Uterine smooth muscle cell (primary cell): ENCODE measurements at places on chromosomes 13 and 19. TPM values are rescaled to one million over a fixed set of nuclear protein-coding genes. Genes with fewer than 3 reads are reported as not detected.

Gene KHSRP
- total RNA-seq = 94.7 and 125 TPM in 2 replicates

Gene PEG3
- 1.9 and 3.9 TPM in 2 replicates for total RNA-seq

Gene ZNF91
- total RNA-seq = 11.3 and 18.6 TPM in 2 replicates

Gene CCDC169
- 4.5 and 4.9 TPM in 2 replicates for total RNA-seq

Gene PNMA8C
- 0.25 and 0.33 TPM in 2 replicates for total RNA-seq

Gene TMEM238
- total RNA-seq = 0.33 and 0.75 TPM in 2 replicates

Gene CYP2B6
- total RNA-seq = not detected in 2 replicates

Gene RNF17
- 0.12 TPM in 1 of 2 replicates, not detected in the other for total RNA-seq

Gene FBXO17
- total RNA-seq = 33.9 and 45.4 TPM in 2 replicates

Gene SPACA7
- not detected in 2 replicates for total RNA-seq

Gene SPRY2
- total RNA-seq = 20.7 and 65.8 TPM in 2 replicates

Gene GPALPP1
- total RNA-seq = 32.4 and 34.9 TPM in 2 replicates

Gene ARL11
- total RNA-seq = not detected in 2 replicates

Gene ZNF253
- total RNA-seq = 1.9 and 2.1 TPM in 2 replicates

Gene CFAP97D2
- total RNA-seq = not detected in 2 replicates

Gene SMIM44
- not detected in 2 replicates for total RNA-seq

Gene NRTN
- total RNA-seq = not detected in 2 replicates

Gene ZNF208
- 0.25 TPM in 1 of 2 replicates, not detected in the other for total RNA-seq

Gene CNFN
- not detected in 2 replicates for total RNA-seq

Gene UTP14C
- total RNA-seq = 14.8 and 20.6 TPM in 2 replicates

Gene ZNF497
- 0.89 and 1.4 TPM in 2 replicates for total RNA-seq

Gene COL4A1
- 43.2 and 206 TPM in 2 replicates for total RNA-seq

Gene CERS4
- total RNA-seq = 8.5 and 24.4 TPM in 2 replicates

Gene DMWD
- total RNA-seq = 42.9 and 55.0 TPM in 2 replicates

Gene PROZ
- not detected in 2 replicates for total RNA-seq

Gene CEACAM19
- total RNA-seq = 0.33 and 1.7 TPM in 2 replicates

Gene DKKL1
- 0.25 and 0.33 TPM in 2 replicates for total RNA-seq

Gene KLF1
- not detected in 2 replicates for total RNA-seq

Gene HAUS8
- total RNA-seq = 2.7 and 7.6 TPM in 2 replicates

Gene DZIP1
- total RNA-seq = 42.2 and 55.2 TPM in 2 replicates
